ENCODE measurements at places on chromosomes 1 and 21.

GRCh38 chr1:202213361-202214088 lies 19.9 kb downstream of the LGR6 start:
- H3K4me1 ChIP-seq, result peaks cover 13% of the 10 kb centered on the region
- H3K36me3 ChIP-seq, result no peaks in the 10 kb centered on the region
- DNase-seq, result no peak

DNA sequence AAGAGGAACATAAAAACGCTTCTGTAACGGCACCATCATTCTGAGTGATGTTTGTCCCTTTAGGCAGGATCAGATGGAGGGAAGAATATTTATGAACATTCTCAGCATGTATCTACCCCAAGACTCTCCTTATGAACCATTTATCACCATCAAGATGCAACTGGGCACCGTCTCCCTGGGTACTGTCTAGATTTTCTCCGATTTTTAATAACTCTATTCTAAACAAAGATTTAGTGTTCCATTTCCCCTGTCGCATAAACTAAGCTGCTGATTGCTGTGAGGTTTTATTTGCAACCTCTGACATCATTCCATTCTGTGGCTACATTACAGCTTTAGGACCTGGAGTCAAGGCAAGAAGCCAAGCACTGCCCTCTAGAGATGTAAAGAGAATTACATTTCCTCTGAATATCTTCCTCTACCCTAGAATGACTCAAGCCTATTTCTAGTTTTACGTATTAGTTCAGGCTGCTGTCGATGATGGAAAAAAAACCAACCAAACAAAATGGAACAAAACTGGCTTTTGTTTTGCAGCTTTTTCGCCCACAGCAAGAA lies 130.1 kb upstream of the MAP1LC3C start:
- peak; percentile 10 for DNase-seq
- H3K4me3 ChIP-seq, result no peak overlapping the region
- no peak overlapping the region for H3K27ac ChIP-seq
- H3K36me3 ChIP-seq, result no peaks in the 10 kb centered on the region

- H3K36me3 ChIP-seq, result no peaks in the 10 kb centered on the region
- H3K4me1 ChIP-seq, result no peaks in the 10 kb centered on the region
- no peak for DNase-seq
- H3K27me3 ChIP-seq, result no peaks in the 10 kb centered on the region
- no peak overlapping the region for H3K4me3 ChIP-seq
Measured at GRCh38 chr1:2493691-2494322, 17.7 kb downstream of the PLCH2 start.

- H3K4me1 ChIP-seq, result no peaks in the 10 kb centered on the region
- no peak overlapping the region for H3K27ac ChIP-seq
- no peaks in the 10 kb centered on the region for H3K27me3 ChIP-seq
- H3K36me3 ChIP-seq, result no peaks in the 10 kb centered on the region
- no peak overlapping the region for H3K4me3 ChIP-seq
Measured at GRCh38 chr21:39666026-39666425, 53.3 kb downstream of the B3GALT5 start.

DNA sequence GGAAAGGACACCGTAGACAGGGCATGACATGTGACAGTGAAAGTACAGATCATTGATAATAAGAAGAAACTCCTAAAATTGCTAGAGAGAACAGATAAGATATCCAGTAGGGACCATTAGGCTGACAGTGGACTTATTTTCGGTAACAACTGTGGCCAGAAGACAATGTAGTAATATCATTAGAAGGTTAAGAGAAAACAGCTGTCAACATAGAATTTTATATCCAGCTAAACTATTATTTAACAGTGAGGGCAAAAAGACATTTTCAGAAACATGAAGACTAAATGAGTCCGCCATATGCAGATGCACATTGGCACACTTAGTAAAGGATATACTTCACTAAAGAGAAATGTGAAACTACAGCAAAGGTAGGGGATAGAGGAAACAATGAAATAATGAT lies 95.4 kb upstream of the GUCA2B start:
- H3K27ac ChIP-seq, result no peak overlapping the region
- H3K4me3 ChIP-seq, result no peak overlapping the region
- DNase-seq, result no peak
- no peaks in the 10 kb centered on the region for H3K4me1 ChIP-seq
- H3K36me3 ChIP-seq, result no peaks in the 10 kb centered on the region

- no peaks in the 10 kb centered on the region for H3K4me1 ChIP-seq
- no peak overlapping the region for H3K27ac ChIP-seq
- no peak for DNase-seq
- H3K27me3 ChIP-seq, result no peaks in the 10 kb centered on the region
- no peak overlapping the region for H3K4me3 ChIP-seq
- no peaks in the 10 kb centered on the region for H3K36me3 ChIP-seq
Measured at GRCh38 chr1:72516264-72516663, 233.9 kb upstream of the NEGR1 start.

DNA sequence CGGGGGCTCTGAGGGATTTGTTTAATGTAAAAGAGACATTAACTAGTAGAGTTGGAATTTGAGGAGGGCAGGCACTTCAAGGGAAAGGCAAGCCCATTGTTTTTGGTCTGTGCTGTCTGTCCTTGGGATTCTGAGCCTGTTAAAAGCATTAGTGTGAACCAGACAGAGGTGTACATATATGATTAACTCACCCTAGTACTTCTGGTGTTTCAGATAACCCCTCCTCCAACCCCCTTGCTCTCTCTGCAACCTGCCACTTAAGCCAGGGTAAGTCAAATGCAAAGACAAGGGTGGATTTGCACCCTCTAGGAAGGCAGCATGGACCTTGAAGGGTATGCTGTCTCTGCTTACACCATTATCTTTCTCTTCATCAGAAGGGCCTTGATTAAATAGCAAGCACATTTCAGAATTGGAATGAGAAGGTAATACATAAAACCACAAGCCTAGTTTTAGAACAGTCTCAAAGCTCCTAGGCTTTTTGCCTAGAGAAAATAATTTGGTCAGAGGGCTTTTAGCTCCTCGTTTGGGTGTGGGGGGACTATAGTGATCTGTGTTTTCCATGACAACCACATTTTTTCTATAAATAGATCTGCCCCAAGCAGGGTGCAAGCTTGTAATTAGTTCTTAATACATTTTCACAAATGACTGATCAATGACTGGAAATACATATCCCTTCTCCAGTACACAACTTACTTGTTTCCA lies 120.7 kb upstream of the SGIP1 start:
- no peak overlapping the region for H3K4me3 ChIP-seq
- H3K27me3 ChIP-seq, result no peaks in the 10 kb centered on the region

- no peak overlapping the region for H3K4me3 ChIP-seq
- H3K27ac ChIP-seq, result no peak overlapping the region
- no peak for DNase-seq
- no peaks in the 10 kb centered on the region for H3K36me3 ChIP-seq
- H3K4me1 ChIP-seq, result no peaks in the 10 kb centered on the region
- no peaks in the 10 kb centered on the region for H3K27me3 ChIP-seq
Measured at GRCh38 chr1:236460103-236460502, 63.7 kb upstream of the LGALS8 start.

GRCh38 chr1:29643838-29644440 lies 407.6 kb downstream of the PTPRU start:
- no peaks in the 10 kb centered on the region for H3K27me3 ChIP-seq
- H3K36me3 ChIP-seq, result no peaks in the 10 kb centered on the region
- no peaks in the 10 kb centered on the region for H3K4me1 ChIP-seq
- H3K4me3 ChIP-seq, result no peak overlapping the region

DNA sequence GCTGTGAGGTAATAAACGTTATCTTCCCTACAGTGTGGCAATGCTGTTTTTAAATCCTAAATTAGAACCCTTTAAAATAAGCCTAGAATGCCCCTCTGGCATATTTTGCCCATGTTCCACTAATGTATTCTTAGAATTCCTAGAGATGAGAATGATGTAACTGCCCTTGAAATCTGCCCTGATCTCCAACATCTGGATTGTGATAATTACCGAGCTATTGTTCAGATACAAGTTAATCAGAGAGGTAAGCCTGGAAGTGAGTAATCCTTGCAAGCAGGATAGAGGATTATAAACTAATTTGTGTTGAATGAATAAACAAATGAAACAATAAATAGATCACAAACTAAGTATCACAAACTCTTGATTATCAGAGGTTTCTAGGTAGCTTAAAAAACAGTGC lies 107.8 kb upstream of the DMRTA2 start:
- H3K27ac ChIP-seq, result no peak overlapping the region
- no peaks in the 10 kb centered on the region for H3K4me1 ChIP-seq
- DNase-seq, result no peak
- no peaks in the 10 kb centered on the region for H3K27me3 ChIP-seq
- H3K36me3 ChIP-seq, result peaks cover 26% of the 10 kb centered on the region

DNA sequence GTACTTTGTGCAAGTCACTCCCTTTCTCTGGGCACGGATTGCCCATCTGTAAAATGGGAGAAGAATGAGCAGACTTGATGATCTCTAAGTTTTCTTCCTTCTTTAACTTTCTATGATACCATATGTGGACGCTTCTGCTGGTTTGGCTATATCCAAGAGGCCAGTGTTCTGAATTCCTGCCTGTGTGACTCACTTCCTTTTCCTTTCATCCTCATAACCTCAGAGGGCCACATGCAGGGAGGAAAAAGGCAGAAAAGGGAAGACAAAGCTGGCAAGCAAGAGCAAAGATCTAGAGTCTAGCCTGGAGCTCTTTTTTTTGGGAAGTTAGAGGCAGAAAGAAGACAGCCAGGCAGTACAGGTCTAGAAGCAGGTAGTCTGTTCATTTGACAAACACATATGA lies 151.2 kb downstream of the OMA1 start:
- no peak overlapping the region for H3K27ac ChIP-seq
- no peaks in the 10 kb centered on the region for H3K27me3 ChIP-seq
- no peaks in the 10 kb centered on the region for H3K36me3 ChIP-seq
- H3K4me1 ChIP-seq, result peaks cover 3% of the 10 kb centered on the region
- no peak overlapping the region for H3K4me3 ChIP-seq

All from stomach (tissue), 19 donors.